ENCODE measurements at places on chromosomes 11 and 22. TPM values are rescaled to one million over a fixed set of nuclear protein-coding genes. Genes with fewer than 3 reads are reported as not detected.

- peak; percentile 71 for DNase-seq
Measured at GRCh38 chr11:72782081-72782920, 11.5 kb downstream of the STARD10 start.

DNA sequence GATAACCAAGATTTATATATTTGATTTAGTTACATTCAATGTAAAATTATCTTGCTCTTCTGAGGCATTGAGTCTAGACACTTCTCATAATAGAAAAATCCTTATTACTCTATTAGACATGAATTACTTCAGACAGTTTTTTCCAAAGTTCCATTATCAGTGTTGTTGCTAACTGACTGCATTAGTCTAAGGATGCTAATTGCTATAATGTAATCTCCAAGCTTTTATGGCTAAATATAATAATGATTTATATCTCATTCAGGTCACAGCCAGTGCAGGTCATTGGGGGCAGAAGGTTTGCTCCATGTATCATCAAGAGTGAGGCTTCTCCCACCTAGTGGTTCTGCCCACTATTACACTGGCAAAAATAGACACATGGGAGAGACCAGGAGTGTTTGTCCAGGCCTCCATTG is 377.2 kb upstream of the DDI1 start:
- DNase-seq: peak; percentile 52

The GAL3ST1 gene
- total RNA-seq: 13.3 TPM

DNA sequence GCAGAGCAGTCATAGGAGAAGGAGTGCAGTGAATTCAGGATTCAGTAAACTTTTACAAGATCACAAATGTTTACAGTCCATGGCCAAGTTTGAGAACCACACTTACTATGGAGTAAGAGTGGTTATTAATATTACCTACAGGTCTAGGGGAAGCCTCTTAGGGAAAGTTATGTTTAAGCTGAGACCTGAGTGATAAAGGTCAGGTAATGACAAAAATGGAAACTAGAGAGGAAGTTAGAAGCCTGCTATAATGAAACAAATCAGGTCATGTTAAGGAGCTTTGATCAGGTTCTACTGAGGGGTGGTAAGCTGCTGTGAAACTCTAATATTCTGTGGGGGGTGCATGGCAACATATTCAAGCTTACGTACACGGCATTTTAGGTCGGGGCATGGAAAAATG is 32.5 kb upstream of the SLC22A9 start:
- no peak for DNase-seq

The ZNF280B gene
- 5.7 TPM for total RNA-seq

GRCh38 chr11:85947431-85948272 is 92.5 kb downstream of the CCDC83 start:
- no peak for DNase-seq

The CACNA1I gene
- 2.4 TPM for total RNA-seq

GRCh38 chr22:28855355-28856094 is 27.8 kb upstream of the ZNRF3 start:
- peak; percentile 85 for DNase-seq

DNA sequence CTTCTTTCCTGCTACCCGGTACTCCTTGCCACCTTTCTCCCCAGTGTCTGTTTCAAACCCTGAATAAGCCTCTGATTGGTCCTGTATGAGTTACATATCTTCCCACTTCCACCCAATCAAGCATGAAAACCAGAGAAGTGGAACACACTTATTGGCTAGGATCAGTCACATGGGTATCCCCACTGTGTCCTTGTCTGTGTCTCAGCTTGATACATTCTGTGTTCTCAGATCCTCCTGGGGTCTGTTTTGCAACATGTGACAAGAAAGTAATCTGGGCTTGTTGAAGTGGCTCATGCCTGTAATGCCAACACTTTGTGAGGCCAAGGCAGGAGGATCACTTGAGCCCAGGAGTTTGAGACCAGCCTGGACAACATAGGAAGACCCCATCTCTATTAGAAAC is 23.9 kb downstream of the MCHR1 start:
- no peak for DNase-seq

The ADAMTS8 gene
- total RNA-seq: 16.2 TPM

DNA sequence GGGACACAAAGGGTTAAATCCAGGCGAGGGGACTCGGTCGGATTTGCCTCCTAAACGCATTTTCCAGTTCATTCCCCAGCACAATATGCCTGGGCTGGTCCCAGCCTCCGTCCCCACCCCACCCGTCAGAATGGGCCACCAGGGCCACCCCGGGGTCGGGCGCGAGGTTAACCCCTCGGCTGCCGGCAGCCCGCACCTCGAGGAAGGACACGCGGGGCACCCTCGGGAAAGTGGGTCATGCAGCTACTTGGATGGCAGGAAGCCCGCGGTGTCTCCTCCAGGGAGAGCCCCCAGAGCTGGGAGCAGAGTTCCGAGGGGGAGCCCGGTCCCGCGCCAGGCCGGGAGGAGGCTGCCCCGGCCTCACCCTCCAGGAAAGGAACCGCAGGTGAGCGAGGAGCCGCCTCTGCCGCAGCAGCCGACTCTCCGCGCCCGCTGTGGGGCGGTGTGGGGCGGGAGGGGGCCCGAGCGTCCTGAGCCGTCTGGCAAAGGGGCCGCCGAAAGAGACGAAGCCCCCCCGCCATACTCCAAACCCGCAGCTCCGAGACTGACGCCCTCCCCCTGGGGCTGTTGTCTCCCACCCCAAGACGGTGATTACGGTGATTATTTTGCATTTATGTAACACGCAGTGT is 1.4 kb downstream of the NECTIN1 start:
- peak; percentile 68 for DNase-seq

DNA sequence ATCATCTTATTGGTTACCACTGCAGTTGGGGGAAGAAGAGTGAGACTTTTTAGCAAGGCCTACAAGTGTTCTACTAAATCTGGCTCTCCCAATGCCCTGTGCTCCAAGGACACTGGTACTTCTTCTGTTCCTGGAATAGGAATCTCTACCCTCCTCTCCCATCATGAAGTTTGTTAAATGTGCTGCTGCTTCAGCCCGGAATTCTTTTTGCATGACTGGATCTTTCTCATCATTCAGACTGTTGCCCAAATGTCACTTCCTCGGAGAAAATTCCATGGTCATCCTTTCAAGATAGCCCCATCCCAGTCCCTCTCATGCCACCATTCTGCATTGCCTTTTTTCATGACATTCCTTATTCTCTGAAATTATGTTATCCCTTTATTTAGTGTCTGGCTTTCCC is 400.8 kb downstream of the SOX6 start:
- DNase-seq: no peak

The OR4C46 gene
- total RNA-seq: not detected

DNA sequence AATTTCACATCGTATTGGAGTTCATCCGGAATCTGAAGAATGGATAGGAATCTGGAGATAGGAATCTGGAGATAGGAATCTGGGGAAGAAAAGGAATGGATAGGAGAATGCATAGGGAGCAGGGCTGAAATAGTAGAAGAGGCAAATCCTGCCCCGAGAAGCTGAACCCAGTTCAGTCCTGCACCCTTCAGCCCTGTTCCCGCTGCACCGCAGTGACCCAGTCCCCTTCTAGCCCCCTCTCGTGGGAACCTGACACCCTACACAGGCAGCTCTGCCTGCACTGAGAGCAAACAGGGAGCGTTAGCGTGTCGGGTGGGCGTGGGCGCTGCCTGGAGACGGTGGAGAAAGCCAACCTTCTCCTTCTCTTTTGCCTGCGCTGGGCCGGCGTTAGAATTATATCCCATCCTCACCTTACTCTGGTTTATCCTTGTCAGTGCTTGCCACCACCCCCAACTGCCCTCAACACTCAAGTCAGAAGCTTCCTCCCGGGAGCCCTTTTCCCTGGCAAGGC is 1.0 kb upstream of the CCKBR start:
- DNase-seq: peak; percentile 71

- no peak for DNase-seq
Measured at GRCh38 chr11:96149743-96150555, 193.0 kb downstream of the MAML2 start.

DNA sequence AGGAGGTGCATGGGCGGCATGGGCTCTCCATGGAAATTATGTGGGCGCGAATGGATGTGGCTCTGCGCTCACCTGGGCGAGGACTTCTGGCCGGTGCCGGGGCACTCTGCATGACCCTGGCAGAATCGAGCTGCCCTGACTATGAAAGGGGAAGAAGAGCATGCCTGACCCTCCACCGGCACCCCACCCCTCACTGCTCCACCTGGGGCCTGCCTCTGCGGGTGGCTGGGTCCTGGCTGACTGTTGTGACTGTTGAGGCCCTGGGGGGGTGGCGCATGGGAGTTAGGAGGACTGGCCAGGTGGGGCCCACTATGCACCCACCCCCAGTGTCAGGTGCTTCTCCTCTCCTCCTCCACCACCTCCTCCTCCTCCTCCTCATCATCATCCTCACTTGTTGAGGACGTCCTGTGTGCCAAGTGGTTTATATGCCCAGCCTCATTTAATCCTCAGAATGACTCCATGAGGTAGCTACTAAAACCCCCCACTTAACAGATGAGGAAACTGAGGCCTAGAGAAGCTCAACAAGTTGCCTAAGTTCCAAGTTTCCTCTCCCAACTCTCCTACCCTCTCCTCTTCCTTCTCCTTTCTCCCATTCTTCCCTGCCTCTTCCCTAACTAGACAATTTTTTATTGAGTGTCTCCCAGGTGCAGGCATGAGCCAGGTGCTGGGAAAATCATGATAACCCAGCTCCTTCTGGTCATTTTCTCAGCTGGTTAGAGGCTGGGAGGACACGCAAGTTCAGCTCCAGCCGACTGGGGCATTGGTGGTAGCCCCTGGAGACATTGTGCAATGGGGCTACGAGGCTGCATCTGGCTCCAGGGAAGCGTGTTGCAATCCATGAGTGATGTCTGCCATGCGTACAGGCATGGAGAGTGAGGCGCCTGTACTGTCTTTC is 2.3 kb downstream of the MYEOV start:
- DNase-seq: no peak

DNA sequence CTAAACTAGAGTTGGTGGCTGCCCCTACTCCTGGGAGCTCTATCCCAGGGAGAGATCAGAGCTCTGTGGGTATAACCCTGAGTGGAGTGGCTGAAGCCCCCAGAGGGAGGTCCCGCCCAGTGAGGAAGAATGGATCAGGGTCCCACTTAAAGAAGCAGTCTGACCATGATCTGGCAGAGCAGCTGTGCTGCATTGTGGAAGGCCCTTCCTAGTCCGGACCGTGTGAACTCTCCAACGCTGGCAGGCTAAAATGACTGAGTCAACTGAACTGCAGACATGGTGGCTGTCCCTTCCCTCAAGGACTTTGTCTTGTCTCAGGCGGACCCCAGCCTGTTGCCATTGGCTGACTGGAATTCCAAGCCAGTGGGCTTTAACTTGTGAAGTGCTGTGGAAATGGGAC is 494.2 kb downstream of the FAM181B start:
- no peak for DNase-seq

GRCh38 chr11:587546-587945 is 11.3 kb downstream of the PHRF1 start:
- no peak for DNase-seq

The ME3 gene
- 3.8 TPM for total RNA-seq

DNA sequence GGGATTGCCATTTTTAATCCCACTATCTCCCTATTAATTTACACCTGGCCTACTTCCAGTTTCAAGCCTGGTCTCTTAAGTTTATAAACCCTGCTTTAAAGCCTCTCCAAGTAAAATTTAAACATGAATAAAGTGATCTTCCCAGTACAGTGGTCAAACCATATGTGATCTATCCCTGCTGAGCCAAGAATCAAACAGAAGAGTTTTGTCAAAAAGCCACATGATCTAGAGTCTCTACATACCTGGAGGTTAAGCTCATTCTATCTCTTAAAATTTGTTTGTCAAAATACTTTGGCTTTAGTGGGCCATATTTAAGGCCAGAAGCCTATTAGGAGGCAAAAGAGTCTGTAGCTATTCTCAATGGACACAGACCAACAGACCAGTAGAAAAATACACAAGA is 42.9 kb upstream of the DDI1 start:
- no peak for DNase-seq

GRCh38 chr11:96306933-96307775 is 35.8 kb downstream of the MAML2 start:
- peak; percentile 62 for DNase-seq

DNA sequence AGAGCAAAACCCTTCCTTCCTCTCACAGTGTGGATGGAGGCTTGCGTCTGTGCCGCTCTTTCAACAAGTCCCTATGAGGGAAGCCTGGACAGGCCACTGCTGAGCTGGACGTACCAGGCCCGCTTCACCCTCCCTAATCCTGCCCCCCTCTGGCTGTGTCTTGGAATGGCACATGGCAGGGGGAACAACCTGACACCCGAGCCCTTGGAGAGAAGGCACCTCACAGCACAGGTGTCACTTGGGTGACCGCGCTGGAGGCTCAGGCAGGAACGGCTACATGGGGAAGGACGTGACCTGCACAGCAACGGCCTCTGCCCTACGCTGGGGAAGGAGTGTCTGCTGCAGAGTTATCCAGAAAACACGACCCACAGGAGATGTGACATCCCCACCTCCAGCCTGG is 11.0 kb downstream of the CARS1 start:
- peak; percentile 61 for DNase-seq

GRCh38 chr22:30279046-30279788 is 10.1 kb downstream of the CASTOR1 start:
- DNase-seq: no peak

DNA sequence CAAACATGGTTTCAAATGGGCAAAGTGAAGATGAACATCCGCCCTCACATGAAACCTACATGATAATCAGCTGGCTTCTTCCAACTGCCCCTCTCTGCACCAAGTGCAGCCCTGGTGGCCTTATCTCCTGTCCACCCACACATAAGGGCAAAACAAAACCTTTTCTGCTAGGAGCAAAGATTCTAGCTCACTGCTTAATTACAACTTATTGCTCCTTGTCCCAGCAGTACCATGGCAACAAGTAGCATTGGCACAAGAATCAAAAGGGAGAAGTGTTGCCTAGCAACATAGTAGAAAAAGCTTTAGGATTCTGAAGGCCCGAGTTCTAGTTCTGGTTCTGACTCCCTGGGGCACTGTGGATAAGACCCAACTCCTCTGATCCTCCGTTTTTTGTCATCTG is 68.7 kb upstream of the BMAL1 start:
- DNase-seq: no peak

DNA sequence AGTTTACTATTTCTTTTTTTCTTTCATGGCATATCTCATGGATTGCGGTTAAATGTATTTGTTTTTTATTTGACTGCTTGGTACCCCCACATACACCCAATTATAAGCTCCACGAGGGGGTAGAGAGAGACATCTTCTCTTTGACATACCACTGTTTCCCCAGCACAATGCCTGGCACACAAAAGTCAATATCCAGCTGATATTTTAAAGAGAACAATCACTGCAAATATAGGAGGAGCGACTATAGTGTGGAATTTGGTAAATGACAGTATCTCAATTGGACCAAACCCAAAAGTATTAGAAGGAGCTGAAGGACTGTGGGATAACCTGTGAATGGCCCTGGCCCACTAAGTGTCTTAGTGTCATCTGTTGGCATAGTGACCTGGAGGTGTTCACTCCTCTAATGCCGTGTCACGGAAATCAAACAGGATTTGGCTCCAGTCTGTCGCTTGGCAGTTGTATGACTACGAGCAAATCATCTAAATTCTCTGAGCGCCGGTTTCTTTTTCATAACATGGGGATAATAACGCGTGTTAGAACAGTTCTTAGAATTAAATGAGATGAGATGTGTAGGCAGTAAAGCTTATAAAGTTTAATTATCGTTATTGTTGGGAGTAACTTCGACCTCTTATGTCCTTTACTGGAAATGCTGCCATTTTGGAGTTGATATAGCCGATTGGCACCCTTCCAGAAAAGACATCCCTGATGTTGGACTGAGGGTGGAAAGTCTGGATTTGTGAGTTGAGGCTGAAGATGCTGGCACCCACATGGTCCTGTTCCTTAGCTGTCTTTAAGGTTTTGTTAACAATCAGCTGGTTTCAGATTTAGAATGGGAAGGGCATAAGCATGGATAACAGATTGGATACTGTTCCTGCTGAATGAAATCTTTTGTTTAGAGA is 144.5 kb downstream of the DBX1 start:
- DNase-seq: no peak
